ENCODE measurements at places on chromosomes 6 and 20.

DNA sequence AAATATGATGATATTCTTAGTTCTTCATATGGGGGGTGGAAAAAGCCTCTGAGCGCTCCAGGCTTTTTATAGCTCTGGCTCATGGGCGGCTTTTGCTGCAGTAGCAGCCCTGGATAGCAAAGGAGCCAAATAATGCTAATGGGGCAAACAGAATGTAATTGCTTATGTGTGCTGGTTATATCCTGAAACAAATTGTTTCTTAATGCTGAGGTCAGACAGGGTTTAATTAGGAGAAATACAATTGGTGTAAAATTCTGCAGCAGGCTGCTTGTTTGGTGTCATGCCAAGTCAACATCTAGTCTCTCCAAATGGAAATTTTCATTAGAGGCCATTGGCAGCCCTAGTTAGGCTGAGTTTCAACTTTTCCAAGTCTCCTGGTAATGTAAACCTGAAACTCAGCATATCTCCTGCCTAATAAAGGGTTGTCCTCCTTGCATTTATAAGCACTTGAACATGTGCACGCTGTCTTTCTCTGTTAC, 530.1 kb upstream of the NOX3 start:
- DNase-seq: peak; percentile 5

- no peak for DNase-seq
Measured at GRCh38 chr6:73176057-73176456, 49.2 kb downstream of the KHDC1L start.

DNA sequence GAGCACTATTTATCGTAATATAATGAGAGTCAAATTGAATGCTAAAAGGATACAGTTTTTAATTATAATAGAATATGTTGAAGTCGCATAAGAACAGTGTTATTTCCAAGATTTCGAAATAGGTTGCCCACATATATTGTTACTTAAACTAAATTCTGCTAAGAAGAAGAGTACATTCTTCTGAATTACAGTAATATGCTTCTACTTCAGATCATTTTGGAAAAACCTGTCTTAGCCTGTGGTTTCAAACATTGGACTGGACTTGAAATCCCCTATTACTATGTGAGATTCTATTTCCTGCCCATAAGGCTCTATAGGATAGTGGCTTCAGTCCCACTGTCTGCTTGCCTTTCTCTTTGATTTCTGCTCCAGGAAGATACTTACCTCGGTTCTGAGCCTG, 137.2 kb downstream of the B3GAT2 start:
- DNase-seq: no peak

DNA sequence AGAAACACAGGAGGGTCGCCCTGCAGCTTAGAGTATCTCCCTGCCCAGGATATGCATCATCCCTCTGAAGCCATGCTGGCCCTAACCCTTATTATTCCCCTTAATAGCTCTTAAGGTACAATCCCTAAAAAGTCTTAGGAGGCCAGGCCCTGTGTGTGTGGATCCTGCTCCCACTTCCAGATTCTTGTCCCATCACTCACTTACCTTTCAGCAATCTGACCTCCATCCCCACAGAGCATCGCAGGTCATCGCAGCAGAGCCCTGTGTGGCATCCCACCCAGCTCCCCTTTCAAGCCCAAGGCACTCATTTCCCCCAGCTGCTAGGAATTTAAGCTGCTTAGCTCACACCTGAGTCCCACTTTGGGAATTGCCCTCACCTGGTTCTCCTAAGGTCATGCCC, 223.8 kb upstream of the SMLR1 start:
- DNase-seq: no peak

DNA sequence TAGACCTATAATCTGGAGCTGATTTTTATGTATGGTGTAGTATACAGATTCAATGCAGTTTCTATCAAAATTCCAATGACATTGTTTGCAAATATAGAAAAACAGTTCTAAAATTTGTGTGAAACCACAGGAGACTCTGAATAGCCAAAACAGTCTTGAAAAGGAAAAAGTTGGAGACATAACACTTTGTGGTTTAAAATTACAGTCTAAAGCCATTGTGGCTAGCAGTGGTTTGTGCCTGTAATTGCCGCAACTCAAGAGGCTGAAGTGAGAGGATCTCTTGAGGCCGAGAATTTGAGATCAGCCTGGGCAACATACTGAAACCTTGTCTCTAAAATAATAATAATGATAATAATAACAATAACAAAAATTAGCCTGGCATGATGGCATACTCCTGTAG, 213.7 kb downstream of the CDKAL1 start:
- DNase-seq: no peak

DNA sequence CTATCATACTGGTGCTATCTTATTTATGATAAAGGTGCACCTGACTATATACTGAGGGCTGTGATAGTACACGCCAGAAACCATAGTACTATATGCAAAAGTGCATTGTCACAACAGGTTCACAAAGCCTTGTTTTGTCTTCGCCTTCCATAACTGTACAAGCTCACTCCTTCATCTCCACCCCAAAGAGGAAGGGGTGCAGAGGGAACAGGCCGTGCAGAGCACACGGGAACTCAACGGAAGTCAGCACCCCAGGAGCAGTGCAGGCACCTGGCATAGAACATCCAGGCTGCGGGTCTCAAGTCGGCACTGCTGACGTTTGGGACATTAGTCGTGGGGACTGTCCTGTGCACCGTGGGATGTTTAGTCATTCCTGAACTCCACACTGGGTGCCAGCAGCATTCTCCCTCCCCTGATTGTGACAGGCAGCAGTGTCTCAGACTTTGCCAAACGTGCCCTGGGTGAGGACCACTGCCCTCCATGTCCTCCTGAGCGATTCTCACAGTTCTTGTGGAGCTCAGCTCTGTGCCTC, 99.7 kb downstream of the PXDC1 start:
- no peak for DNase-seq

DNA sequence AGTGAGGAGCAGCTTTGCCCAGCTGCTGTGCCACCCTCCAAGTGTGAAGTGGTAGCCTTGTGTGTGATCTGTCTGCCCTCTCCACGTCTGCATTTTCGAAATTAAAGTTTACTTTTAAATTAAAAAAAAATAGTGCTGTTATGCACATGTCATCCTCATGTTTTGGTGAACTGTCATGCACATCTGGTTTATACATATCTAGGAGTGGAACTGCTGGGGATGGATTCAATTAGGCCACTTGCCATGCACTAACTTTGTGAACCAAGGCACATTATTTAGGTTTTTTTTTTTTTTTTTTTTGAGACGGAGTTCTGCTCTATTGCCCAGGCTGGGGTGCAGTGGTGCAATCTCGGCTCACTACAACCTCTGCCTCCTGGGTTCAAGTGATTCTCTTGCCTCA, 3.6 kb downstream of the GTSF1L start:
- DNase-seq: no peak

DNA sequence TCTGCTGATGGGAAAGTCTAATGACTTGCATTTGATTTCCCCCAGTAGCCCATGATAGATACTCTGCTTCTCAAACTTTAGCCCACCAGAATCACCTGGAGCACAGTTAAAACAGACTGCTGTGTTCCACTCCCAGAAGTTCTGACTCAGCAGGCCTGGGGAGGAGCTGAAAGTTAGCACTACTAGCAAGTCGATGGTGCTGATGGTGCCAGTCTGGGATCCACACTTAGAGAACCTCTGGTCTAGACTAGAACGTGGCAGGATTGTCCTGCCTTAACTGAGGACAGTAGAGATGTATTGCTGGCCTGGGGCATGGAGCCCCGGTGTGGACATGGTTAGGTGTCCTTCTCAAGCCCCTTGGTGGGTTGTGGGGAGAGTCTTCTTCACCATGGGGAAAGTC, 8.7 kb downstream of the TOX2 start:
- DNase-seq: no peak

GRCh38 chr6:116066789-116067188, 6.1 kb upstream of the FRK start:
- no peak for DNase-seq

DNA sequence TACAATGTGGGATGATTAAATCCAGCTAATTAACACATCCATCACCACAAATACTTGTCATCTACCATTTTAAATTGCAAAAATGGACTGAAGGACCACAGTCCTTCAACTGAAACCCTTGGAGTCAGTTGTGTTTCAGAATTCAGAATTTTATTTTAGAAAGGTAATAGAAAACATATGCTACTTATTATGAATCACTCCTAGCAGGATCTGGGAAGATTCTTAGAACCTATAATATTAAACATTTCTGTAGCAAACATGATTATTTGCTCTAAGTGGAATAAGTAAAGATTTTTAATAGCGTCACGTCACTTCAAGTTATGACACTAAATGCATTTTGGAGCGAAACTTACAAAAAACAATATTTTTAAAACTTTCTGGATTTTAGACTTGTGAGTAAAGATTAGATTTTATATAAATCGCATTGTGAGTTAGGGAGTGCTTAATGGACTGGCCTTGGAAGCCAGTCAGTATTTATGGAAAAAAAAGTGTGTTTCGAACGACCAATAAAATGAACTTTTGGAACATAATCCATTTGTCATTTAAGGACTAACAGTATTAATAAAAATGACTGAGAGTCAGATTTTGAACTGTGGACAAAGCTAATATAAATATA, 71.8 kb upstream of the PHACTR2 start:
- no peak for DNase-seq

GRCh38 chr6:36247693-36248092, 22.2 kb upstream of the PNPLA1 start:
- DNase-seq: no peak

GRCh38 chr6:116352515-116353471, 18.0 kb upstream of the DSE start:
- DNase-seq: no peak

GRCh38 chr6:134599079-134599478, 281.2 kb upstream of the SGK1 start:
- no peak for DNase-seq

GRCh38 chr20:62961310-62961783, 8.8 kb downstream of the SLC17A9 start:
- DNase-seq: no peak

- DNase-seq: no peak
Measured at GRCh38 chr6:149248693-149249369, 68.7 kb upstream of the TAB2 start.

DNA sequence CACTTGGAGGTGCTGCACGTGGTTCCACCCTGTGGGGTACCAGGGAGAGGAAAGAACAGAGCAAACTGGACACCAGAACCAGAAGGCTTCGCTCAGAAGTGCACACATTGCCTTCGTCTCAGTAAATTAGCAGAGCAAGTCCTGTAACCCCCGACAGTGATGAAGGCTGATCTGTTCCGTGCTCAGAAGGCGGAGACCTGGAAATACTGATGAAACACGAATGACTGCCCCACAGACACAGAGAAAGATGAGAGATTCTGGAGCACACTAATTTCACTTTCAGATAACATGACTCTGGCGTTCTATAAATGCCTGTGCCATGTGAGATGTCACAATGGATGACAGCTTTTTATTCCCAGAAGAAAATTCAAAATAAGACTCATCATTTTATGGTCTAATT, 44.2 kb upstream of the CCR6 start:
- no peak for DNase-seq

DNA sequence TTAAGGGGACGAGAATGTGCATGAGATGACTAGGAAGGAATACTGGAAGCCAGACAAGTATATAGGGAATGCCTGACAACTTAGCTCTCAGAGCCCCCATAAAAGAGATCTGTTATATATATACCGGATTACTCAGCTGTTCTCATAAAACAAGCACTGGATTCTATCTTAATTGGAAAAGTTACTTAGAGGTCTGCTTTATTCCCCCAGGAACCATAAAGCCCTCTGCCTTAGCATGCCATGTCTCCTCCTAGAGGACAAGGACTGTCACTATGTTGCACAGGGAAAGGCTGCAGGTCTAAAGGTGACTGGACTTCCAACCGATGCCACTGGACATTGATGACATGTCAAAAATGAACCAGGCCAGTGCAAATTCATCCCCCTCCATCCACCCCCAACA, 6.4 kb downstream of the EXOC2 start:
- DNase-seq: no peak

GRCh38 chr6:14072084-14072483, 45.5 kb upstream of the CD83 start:
- no peak for DNase-seq

DNA sequence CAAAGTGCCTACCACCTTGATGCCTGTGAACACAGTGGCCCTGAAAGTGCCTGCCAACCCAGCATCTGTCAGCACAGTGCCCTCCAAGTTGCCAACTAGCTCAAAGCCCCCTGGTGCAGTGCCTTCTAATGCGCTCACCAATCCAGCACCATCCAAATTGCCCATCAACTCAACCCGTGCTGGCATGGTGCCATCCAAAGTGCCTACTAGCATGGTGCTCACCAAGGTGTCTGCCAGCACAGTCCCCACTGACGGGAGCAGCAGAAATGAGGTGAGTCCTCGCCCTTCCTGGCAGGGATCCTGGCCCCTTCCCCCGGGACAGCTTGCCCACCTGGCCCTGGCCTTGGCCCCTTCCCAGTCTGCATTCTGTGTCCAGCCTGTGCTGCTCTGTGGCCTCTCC, 17.9 kb downstream of the MAVS start:
- no peak for DNase-seq

DNA sequence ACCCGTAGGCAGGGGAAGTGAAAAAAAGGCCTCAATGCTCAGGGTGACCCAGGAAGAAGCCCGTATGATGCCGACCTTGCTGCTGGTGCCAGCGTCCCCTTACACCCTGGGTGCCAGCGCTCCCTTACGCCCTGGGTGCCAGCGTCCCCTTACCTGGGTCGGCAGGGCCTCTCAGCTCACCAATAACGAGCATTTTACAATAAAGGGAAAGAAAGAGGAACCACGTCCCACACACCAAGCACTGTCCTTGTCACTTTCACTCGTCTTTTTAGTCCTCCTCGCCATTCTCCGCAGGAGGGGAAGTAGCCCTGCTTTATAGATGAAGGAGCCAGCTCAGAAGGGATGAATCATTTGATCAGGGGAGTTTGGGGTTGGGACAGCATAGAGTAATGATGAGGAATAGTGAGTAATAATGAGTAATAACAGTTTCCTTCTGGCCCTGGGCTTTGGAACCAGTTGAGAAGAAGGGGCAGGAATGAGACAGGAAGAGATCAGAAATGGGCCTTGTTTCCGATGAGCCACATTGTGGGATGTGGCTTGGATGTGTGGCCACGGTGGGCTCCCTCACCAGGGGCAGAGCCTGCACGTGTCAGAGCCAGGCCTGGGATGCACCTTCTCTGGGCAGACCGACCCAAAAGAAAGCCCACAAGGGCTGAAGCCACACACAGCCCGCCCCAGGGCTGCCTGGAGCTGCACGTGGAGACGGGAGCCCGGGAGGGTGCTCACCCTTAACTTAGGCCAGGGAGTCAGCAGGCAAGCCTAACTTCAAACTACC, 75.7 kb downstream of the SYNJ2 start:
- DNase-seq: no peak

GRCh38 chr6:39818695-39819094, 26.5 kb downstream of the DAAM2 start:
- DNase-seq: no peak
